CD4-positive, alpha-beta T cell treated with Interferon alpha-2 for 1 hour (primary cell): ENCODE measurements at places on chromosomes 13 and 19.

- DNase-seq: no peak
These were observed 43.5 kb downstream of the FREM2 start for GRCh38 chr13:38730332-38730731.

DNA sequence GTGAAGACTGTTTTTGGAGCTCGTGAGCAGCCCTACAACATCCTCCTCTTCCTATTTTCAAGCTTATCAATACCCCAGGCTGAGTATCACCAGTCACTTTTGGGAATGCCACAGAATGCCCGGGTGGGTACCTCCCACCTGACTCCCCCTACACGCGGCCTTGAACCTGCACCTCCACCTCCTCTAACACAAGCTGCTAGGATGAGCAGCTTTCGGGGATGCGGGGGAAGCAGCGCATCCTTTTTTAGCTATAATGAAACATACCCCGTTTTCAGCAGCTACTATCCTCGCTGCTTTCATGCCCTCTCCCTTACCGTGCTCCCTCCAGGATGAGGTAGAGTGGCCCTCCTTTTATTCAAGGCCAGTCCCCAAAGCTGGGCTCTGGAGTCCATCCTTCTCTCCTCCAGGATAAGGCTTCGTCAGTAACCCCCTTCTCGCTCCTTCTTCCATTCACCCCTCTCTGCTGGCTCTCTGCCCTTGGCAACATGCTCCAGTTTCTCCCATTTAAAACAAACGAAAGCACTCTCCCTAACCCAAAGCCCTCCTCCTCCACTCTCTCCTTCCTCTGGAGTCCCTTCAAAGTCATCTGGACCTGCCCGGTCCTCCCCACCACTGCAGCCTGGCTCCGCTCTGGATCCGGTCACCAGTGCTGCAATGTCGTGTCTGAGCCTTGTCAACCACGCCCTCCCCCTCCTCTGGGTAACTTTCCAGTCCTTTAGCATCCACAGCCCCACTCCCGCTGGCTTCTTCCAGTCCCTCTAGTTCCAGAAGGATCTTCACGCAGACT, 55.3 kb downstream of the STK24 start:
- no peak for DNase-seq

DNA sequence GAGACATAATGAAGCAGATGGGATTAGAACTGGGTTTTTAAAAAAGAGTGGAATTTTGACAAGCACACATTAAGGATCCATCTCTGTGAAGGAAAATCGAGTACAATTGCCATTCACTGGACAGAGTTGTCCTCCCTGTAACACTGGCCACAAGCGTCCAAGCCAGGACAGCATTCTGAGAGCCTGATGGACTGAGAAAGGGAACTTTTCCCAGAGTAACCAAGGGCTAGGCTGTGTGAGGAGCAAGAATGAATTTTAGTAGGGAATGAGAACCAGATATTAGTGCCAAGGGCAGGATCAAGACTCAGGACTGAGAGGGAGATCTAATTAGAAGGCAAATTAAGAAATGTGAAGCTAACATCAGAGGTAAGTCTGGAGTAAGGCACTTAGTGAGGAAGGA, 73.1 kb downstream of the DCLK1 start:
- no peak for DNase-seq

GRCh38 chr13:83221813-83222241, 660.4 kb downstream of the SLITRK1 start:
- DNase-seq: no peak

- no peak for DNase-seq
These were observed 726.0 kb downstream of the UQCRFS1 start for GRCh38 chr19:28486926-28487325.

DNA sequence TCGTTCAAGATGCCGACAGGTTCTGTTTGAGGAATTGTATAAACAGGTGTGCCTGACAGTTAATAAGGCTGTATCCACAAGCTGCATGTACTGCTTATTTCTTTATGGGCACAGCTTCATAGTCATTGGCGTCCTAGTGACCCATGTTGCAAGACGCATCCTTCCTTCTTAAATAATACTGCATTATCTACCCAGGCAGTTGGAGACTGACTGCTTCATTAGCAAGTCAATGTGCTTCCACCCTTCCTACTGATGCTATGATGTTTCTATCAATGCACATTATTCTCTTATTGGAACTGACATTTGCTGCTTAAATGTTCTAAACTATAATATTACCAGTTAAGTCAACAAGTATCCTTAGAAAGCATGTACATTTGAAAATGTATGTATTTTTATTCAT, 950.0 kb upstream of the MIR17HG start:
- DNase-seq: no peak

DNA sequence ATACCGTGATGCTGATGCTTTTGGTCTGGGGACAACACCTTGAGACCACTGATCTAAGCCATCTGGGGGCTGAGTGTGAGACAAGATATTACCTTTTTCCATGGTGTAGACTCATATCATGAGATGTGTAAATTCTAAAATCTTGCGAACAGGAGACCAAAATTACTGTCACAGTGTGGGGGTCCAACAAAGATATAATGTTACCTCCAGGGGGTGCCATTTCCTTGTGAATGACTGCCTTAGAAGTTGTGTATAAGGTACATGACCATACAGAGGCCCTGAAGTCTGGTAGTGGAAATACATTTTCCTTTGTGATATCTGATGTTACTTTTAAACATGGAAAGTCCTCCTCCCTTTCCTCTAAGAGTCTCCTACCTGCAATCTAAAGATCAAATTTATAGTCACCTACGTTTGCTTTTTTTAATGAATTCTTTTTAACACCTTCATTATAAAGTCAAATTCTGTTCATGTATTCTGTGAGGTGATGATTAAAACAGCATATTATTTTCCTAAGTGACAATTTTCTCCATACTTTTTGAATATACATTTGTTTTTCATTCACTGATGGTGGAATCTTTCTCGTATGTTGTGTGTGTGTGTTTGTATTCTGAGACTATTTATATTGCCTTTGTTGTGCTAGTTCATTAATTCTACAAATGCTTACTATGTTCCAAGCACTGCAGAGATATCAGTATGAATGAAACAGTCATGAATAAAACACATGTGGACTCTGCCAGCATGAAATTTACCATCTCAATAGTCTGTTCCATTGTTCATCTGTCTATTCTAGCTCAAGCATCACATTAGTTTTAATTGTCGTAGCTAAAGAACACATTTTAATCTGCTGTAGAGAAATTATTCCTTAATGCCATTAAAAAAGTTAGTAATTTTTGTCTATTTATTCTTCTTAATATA, 113.7 kb downstream of the RFC3 start:
- DNase-seq: no peak

DNA sequence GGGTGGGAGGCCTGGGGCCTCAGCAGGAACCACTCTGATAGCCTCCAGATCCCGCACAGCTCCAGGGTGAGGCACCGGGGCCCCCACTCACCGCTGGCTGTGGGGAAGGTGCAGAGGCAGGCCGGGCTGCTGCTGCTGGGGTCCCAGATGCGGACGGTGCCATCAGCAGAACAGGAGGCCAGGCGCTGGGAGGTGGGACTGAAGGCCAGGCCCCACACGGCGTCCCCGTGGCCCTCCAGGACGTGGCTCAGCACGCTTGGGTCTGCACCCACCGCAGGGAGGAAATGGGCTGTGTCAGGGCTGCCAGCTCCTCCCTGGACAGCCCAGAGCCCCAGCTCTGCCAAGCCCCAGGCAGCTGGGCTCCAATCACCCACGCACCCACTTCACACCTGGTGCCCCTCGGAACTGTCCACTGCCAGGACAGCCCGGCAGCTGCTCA, 6.1 kb upstream of the PRKD2 start:
- DNase-seq: no peak

DNA sequence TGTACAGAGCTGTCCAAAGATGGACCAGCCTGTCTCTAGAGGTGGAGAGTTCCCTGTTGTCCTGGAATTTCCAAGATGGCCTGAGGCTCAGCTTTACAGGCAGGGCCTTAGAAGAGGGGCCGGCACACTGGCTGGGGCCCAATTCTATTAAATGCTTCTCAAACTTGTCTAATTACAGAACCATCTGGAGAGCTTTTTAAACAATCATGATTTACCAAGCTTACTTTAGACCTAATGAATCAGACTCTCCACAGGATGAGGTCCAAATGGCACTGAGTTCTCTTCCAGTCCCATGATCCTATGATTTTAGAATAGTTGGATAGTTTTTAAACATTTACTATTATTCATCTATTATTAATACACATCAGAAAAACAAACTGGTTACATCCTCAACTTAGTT, 123.5 kb downstream of the DNAJC3 start:
- no peak for DNase-seq

DNA sequence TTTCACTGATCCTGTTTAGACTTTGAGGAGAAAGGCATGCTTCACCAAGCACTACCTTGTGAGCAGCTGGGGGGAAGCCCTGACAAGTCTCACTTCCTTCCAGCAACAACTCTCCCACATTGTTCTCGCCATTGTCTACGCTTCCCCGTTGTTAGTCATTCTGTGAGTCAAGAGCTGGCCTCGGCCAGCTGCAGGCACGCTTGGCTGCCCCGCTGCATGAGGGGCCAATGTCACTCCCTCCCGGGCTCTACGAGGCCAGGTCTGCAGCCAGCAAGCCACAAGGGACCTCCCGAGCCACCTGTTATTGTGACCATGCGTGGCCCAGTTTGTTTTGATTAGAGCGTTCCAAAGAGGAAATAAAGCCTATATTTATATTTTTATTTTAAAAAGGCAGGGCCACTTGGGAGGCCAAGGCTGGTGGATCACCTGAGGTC, 220.9 kb downstream of the FOXO1 start:
- peak; percentile 85 for DNase-seq

DNA sequence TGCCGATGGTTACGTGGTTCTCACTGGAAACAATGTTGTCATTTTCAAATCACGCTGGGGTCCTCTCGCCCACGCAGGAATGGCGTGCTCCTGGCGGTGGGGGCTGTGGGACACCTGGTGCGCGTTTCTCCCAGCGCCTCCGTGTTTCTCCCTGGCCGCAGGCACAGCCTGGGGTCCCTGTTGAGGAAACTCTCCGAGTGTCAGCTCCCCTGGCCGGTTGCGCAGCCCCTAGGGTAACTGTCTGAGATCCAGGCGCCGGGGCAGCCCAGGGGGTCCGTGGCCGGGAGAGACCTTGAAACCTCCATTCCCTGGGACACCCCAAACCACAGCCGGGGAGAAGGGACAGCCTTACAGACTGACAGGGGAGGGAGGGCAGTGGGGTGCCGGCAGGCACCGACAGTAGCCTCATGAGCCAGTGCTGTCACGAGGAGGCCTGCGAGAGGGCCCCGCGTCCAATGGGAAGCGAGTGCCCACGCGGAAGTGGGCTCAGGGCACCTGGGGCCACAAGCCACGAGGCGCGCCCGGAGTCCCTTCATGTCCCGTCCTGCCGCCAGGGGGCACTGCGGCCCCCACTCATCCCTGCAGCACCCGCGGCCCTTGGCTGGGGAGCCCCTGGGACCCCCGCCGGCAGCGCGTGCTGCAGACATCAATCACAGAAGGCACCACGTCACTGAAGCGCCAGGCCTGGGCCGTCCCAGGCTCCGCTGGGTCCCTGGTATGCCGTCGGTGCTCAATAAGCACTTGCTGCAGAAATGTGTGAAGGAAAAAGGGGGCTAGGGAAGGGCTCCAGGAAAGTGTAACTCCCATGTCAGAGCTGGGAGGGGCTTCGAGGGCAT, 9.5 kb downstream of the ADAMTSL5 start:
- DNase-seq: peak; percentile 69

DNA sequence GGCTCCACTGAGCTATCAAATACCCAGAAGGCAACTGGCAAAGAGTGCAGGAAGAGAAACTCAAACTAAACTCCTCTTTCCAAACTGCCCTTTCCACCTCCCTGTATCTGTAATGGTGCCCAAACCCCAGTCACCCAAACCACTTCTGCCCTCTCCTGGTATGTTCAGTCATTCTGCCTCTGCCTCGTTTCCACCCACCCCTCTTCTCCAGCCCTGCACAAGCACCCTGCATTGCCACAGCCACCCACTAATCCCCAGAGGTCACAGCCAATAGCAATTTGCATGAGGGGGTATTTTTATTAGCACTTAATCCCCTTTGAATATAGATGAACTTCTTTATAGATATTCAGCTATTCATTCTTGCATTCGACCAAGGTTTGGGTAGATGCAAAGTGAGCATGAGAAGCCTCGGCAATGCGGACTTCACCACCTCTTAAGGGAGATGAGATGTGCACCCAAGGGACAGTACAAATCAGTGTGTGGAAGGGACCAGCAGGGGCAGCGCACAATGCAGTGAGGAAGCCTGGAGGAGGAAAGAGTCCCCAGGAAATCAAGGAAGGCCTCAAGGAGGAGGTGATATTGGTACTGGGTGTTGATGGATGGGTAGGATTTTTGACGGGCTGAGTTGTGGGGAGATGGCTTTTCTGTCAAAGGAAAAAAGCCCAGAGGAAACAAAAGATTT, 12.4 kb downstream of the TMEM272 start:
- DNase-seq: peak; percentile 80

GRCh38 chr19:48698046-48698445, 2.3 kb downstream of the FUT2 start:
- no peak for DNase-seq

- DNase-seq: no peak
These were observed 1.9 kb upstream of the ZNF552 start for GRCh38 chr19:57816652-57817051.
